ENCODE measurements at places on chromosomes 7 and 10. TPM values are rescaled to one million over a fixed set of nuclear protein-coding genes. Genes with fewer than 3 reads are reported as not detected.

DNA sequence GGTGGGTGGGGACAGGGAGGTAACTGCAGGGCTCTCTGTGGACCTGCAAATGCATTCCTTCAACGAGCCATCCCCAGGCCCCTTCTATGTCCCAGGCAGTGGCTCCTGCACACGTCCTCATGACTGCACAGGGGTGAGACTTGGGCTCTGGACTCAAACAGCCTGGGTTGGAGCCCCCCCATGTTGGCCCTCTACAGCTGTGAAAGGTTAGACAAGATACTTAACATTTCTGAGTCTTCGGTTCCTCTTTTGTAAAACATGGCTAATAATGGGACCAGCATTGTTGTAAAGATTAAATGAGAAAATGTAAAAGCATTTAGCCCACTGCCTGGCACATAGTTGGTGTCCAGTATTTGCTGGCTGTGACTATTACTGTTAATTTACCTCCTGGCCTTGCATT, 41.8 kb downstream of the CHST3 start:
- H3K36me3 ChIP-seq, result peaks cover 10% of the 10 kb centered on the region
- no peaks in the 10 kb centered on the region for H3K27me3 ChIP-seq
- H3K27ac ChIP-seq, result no peak overlapping the region
- H3K4me3 ChIP-seq, result no peak overlapping the region
- H3K4me1 ChIP-seq, result peaks cover 44% of the 10 kb centered on the region

DNA sequence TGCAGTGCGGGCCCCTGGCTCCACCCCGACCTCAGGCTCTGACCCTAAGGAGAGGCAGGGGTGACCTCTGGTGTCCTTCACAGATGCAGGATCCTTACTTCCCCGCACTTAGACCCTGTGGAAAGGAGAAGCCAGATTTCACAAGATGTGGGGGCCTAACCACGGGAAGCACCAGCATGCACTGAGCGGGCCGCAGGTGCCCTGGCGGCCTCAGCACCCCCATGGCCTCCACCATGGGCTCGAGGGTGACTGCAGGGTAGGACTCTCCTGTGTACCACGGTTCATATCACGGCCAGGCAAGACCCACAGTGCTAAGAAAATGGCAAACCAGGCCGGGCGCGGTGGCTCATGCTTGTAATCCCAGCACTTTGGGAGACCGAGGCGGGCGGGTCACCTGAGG, 410.0 kb upstream of the FOXK1 start:
- no peaks in the 10 kb centered on the region for H3K4me1 ChIP-seq
- no peak overlapping the region for H3K4me3 ChIP-seq
- DNase-seq, result peak; percentile 73
- H3K36me3 ChIP-seq, result no peaks in the 10 kb centered on the region

GRCh38 chr10:91992031-91992430, 68.5 kb downstream of the BTAF1 start:
- no peaks in the 10 kb centered on the region for H3K4me1 ChIP-seq
- no peak for DNase-seq
- peaks cover 43% of the 10 kb centered on the region for H3K36me3 ChIP-seq
- no peak overlapping the region for H3K27ac ChIP-seq
- no peaks in the 10 kb centered on the region for H3K27me3 ChIP-seq

- H3K36me3 ChIP-seq, result no peaks in the 10 kb centered on the region
- no peaks in the 10 kb centered on the region for H3K4me1 ChIP-seq
- peak; percentile 83 for DNase-seq
- H3K27me3 ChIP-seq, result peaks cover 17% of the 10 kb centered on the region
Measured at GRCh38 chr10:123580426-123580825, 85.7 kb upstream of the GPR26 start.

- H3K36me3 ChIP-seq, result no peaks in the 10 kb centered on the region
- peaks cover 13% of the 10 kb centered on the region for H3K27me3 ChIP-seq
- H3K27ac ChIP-seq, result no peak overlapping the region
- no peak for DNase-seq
- H3K4me1 ChIP-seq, result peaks cover 15% of the 10 kb centered on the region
Measured at GRCh38 chr10:76034353-76035205, 603.2 kb downstream of the LRMDA start.

GRCh38 chr10:128095027-128095752, 31.0 kb downstream of the MKI67 start:
- peak; percentile 69 for DNase-seq
- no peaks in the 10 kb centered on the region for H3K27me3 ChIP-seq
- no peaks in the 10 kb centered on the region for H3K4me1 ChIP-seq
- no peak overlapping the region for H3K4me3 ChIP-seq
- H3K27ac ChIP-seq, result no peak overlapping the region

GRCh38 chr7:154937837-154938236, 65.1 kb downstream of the PAXIP1 start:
- peaks cover 6% of the 10 kb centered on the region for H3K27me3 ChIP-seq
- no peak overlapping the region for H3K4me3 ChIP-seq
- no peak overlapping the region for H3K27ac ChIP-seq
- H3K36me3 ChIP-seq, result peaks cover 13% of the 10 kb centered on the region
- no peaks in the 10 kb centered on the region for H3K4me1 ChIP-seq

Gene CALHM3
- total RNA-seq, result not detected
